Stimulated activated CD8-positive, alpha-beta memory T cell treated with anti-CD3 and anti-CD28 coated beads, Interleukin-4, amount 100 ng/mL, for 1 hour (primary cell): ENCODE measurements at places on chromosomes 12 and 14.

DNA sequence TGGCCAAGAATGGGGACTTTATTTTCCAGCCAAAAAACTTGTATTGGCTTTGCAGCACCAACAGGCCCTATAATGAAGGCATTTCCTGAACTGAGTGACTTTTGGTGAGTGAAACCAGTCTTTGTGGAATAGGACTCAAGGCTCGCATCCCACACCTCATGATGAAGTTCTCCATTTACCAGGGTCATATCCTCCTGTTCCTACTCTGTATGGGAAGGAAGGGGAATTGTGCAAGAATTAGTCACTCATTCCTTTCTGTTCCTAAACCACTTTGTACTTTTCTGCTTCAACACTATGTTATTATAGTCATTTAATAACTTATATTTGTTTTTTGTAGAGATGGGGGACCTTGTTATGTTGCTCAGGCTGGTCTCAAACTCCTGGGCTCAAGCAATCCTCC lies 2.3 kb upstream of the SPATS2 start:
- no peak for DNase-seq

DNA sequence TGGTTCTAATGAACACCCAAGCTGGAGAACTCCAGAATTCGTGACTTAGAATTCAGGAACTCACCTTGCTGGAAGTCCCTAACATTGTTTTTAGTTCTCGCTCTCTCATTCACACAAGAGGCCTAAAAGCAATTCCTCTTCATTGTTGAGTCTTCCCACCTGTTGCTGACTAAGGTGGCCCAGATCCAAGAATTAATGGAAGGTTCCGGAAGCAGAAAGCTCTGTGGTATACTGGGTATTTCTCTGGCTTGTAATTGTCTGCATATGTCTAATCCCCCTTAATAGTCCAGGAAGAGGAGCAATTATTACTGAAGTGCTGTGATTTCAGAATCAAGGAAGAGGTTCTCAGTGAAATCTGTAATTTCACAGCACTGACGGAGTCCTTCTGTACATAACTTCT lies 31.4 kb downstream of the TMEM233 start:
- no peak for DNase-seq

DNA sequence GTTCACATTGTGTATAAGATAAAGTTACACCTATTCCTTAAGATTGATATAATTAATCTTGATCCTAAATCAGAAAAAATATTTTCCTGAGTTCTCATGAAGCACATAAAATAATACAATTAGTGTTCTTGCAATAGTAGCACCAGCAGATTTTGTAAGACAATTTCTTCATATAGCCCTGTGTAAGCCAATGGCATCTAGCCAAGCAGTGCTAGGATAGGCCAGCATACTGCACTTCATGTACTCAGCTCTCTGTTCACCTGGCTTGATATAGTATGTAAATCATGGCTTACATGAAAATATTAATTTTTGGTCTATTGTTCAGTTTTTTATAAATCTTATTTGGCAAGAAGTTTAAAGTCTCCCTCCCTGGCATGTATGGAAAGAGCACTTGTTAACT lies 1.9 kb downstream of the KLRF2 start:
- no peak for DNase-seq

DNA sequence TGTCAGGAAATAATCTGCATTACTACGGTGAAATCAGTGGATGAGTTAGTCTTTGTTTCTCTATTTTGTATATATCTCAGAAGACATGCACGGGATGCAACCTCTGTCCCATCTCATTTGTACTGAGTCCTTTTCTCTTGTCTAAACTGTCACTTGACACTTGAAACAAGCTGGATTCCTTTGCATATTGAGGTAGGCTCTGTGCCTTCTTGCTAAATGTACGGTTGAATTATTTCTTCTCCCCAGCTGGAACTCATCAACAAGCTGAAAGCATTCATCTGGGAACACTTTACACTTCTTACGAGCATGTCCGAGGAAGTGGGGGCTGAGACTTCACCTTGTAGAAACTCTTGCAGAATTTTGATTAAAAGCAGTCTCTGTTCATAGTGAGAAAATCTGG lies 119.5 kb downstream of the VEZT start:
- DNase-seq: no peak

GRCh38 chr12:124446364-124446763 lies 121.0 kb downstream of the NCOR2 start:
- no peak for DNase-seq

GRCh38 chr12:83461336-83461935 lies 774.7 kb downstream of the TMTC2 start:
- DNase-seq: no peak

- DNase-seq: no peak
Observed at GRCh38 chr12:56571121-56571520, 49.5 kb downstream of the RBMS2 start.

- DNase-seq: no peak
Observed at GRCh38 chr12:20024194-20024593, 344.1 kb upstream of the PDE3A start.

DNA sequence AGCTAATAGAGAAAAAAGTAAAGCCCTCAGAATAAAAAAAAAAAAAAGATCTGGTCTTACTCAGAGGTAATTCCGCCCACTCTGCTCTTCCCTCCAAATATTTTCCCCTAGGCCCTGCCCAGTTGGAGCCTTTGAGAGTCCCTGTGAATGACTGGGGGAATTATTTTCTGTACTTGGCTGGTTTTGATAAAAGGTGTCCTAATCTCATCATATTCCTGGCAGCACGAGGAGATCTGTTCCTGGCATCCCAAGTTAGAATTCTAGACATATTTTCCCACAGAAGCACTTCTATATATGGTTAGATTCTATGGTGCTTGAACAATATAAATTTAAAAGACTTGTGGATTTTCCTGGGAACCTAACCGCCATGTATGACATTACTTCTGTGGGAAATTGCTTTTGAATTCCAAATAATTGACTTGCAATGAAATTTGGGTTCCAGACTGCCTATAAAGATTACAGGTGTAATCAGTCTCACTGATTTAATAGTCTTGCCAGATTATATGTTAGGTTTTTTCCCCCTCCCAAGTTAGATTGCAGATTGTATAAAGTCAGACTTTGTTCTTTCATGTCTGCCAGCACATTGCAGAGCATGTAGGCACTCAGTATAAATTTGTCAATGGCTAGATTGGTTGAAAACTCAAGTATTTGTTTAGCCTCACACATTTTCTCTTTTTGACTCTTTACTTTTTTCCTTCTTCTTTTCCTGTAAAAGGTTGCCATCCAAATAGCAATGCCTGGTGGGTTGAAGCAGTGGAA lies 12.3 kb downstream of the GPX2 start:
- no peak for DNase-seq

GRCh38 chr14:63605041-63605532 lies 36.6 kb downstream of the WDR89 start:
- DNase-seq: no peak

DNA sequence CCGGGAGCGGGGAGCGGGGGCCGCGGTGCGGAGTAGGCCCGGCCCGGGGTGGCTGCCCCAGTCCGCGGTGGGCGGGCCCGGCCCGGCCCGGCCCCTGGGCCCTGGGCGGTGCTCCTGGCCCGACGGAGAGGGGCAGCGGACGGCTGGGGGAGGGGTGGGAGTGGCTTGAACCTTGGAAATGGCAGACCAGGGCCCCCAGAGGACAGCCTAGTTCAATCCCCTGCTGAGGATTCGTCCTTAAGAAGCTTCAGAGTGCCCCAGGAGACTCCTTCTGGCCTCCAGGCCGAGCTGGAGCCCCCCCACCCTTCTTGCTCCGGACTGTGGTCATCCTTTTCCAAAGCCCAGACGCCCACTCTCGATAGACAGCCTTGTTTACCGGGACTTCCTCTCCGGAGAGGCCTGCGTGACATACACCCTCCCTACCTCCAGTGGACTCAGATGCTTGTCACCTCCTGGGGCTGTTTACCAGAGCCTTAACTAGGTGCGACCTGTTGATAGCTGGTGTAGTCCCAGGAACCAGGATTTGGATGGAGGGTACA lies 458 bp downstream of the KHNYN start:
- DNase-seq: peak; percentile 27

GRCh38 chr14:79294499-79294898 lies 916.8 kb downstream of the DIO2 start:
- no peak for DNase-seq

- no peak for DNase-seq
Observed at GRCh38 chr12:116964054-116965050, 53.6 kb downstream of the FBXW8 start.

GRCh38 chr12:94418517-94418916 lies 41.1 kb downstream of the CEP83 start:
- DNase-seq: no peak

DNA sequence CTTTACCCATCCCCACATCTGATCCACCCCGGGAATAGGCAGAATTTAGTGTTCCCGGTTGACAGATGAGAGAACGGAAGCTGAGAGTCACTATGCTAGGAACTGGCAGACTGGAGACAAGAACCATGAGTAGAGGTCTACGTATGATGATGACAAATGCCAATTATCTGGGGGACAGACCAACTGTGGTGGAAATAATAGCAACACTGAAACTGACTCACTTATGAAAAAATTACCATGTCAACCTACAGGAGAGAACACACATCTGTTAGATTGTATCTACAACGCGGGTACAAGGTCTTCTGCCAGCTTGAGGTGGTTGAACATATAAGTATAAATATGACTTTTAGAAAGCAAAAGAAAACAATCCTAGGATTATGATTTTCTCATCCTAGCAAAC lies 15.4 kb upstream of the SELPLG start:
- no peak for DNase-seq

- no peak for DNase-seq
Observed at GRCh38 chr12:1744932-1745331, 54.1 kb downstream of the ADIPOR2 start.

DNA sequence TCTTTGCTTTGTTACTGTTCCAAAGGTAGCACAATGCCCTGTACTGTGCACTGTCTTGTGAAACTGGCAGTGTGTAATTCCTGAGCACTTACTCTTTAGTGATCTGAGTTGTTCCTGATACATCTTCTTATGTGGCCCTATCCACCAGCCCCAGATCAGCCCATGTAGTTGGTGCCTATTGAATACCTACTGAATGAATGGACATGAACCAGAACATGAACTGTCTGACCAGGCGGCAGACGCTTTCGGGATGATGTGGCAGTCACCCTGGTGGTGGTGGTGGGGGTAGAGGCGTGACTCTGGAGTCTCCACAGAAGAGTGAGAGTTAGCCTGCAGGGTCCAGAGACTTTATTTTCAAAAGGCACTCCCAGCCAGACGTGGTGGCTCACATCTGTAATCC lies 46.6 kb upstream of the PAPOLA start:
- DNase-seq: no peak

DNA sequence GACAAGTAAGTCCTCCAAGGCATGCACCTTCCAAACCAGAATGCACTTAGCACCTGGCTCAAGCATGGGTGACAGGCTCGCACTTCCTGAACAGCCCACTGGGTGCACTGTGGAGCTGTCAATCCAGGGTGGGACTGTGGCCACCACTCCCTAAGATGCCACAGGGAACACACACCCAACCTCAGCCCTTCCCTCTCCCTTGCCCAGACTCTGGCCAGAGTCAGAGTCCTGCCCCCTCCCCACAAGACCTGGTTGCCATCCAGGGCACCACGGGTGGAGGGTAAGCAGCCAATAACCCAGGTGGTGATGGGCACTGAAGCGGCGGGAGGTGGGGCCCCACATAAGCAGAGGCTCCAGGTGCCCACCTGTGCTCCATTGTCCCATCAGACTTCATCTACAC lies 160.6 kb downstream of the MYRFL start:
- no peak for DNase-seq

GRCh38 chr12:19530637-19531023 lies 91.3 kb downstream of the AEBP2 start:
- no peak for DNase-seq

- no peak for DNase-seq
Observed at GRCh38 chr12:124542021-124542949, 25.1 kb downstream of the NCOR2 start.

- DNase-seq: no peak
Observed at GRCh38 chr12:117040496-117040895, 58.7 kb downstream of the TESC start.
